Cerebellar cortex (tissue), 1 donor: ENCODE measurements at places on chromosomes 2 and 18.

DNA sequence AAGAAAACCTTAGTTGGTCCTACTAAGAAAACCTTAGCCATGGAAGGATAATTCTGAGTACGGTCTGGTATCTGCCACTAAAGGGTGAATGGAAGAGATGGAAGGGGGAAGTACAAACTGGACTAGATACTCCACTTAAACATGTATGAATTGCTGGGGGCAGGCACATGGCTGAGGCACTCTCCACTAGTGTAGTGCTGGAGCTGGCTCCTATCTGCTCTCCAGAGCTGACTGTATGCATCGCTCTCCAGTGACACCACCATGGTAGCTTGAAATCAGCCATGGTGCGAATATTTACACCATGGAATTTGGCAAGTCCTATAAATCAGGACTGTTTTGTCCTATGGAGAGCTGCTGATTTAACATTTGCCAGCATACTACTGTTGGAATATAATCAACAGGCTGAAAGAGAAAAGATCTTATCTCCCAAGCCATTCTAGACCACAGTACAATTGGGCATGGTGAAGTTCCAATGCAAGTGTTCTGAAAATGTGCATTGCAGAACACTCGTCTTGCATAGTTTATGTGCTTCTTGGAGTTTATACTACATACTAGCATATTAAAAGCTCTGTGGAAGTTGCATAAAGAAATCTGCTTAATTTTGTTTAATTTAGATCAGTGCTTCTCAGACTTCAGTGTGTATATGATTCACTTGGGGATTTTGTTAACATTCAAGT is 277.4 kb downstream of the TDRD15 start:
- DNase-seq = no peak

DNA sequence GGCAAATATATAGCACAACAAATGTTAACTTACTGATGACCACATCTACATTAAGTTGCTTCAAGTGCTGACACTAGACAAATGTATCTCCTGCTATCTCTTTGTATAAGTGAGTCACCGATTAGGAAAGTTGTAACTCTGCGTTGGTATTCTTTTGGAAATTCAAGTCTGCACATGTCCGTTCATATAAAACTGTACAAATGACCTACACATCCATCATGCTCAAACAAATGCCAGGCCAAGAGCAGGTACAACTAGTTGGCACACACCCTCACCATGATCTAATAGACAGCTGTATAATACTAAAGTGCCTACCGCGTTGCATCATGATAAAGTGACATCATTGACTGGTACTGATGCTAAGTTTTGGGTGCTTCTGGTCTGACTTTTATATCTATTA is 141.1 kb downstream of the RBMS1 start:
- DNase-seq = no peak

- no peak for DNase-seq
These were observed 76.6 kb downstream of the NEB start for GRCh38 chr2:151657667-151658076.

DNA sequence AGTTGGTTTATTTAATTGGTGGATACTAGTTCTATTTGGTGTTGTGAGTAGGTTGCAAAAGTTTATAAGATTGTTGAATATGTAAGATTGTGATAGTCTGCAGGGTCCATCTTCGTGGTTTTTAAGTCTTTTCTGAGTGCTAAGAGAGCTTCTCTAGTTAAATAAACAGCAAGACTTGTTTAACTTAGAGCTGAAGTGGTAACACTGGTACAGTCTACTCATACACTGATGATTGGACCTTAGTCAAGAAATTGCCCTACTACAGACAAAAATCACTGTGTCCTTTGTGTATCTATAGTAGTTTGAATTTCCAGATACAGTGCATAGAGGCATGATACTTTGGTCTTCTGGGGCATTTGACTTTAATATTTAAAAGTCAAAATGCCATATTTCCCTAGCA is 94.6 kb downstream of the PHLPP1 start:
- DNase-seq = no peak

- DNase-seq = peak; percentile 48
These were observed 68.1 kb downstream of the MYOM1 start for GRCh38 chr18:3151399-3152264.

- no peak for DNase-seq
These were observed 638.4 kb upstream of the POU3F3 start for GRCh38 chr2:104215269-104216161.

DNA sequence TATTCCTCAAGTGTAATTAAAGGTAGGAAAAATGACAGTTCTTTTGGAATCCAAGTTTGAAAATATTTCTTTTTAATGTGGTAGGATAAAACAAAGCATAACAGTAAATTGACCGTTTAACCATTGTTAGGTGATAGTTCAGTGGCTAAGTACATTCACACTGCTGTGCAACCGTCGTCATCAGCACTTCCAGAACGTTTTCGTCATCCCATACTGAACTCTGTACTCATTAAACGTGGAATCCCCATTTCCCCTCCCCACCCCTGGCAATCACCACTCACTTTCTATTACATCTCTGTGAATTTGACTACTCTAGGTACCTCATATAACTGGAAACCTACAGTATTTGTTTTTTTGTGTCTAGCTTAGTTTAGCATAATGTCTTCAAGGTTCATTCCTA is 32.9 kb upstream of the FZD5 start:
- no peak for DNase-seq
